Progenitor cell of endocrine pancreas (in vitro differentiated cells): ENCODE measurements at places on chromosomes 2 and 18.
A peak's percentile ranks its signal among the peaks of the same experiment; 100 is the strongest.

GRCh38 chr2:64014628-64015027 is 4.6 kb downstream of the VPS54 start:
- no peak for DNase-seq
- no peaks in the 10 kb centered on the region for H3K27me3 ChIP-seq
- H3K4me1 ChIP-seq, result peaks cover 11% of the 10 kb centered on the region
- H3K4me3 ChIP-seq, result no peak overlapping the region

GRCh38 chr2:148903294-148903693 is 28.3 kb downstream of the KIF5C start:
- no peak for DNase-seq
- H3K36me3 ChIP-seq, result peaks cover 2% of the 10 kb centered on the region
- no peak overlapping the region for H3K27ac ChIP-seq
- H3K27me3 ChIP-seq, result no peaks in the 10 kb centered on the region

GRCh38 chr2:230870544-230871360 is 6.0 kb downstream of the ITM2C start:
- H3K36me3 ChIP-seq, result peaks cover 5% of the 10 kb centered on the region
- H3K27me3 ChIP-seq, result no peaks in the 10 kb centered on the region
- peaks cover 40% of the 10 kb centered on the region for H3K4me1 ChIP-seq
- DNase-seq, result no peak
- H3K27ac ChIP-seq, result peak overlapping the region; percentile 93

- peaks cover 3% of the 10 kb centered on the region for H3K27me3 ChIP-seq
- H3K4me3 ChIP-seq, result no peak overlapping the region
- no peak overlapping the region for H3K27ac ChIP-seq
- H3K4me1 ChIP-seq, result no peaks in the 10 kb centered on the region
- DNase-seq, result no peak
- no peaks in the 10 kb centered on the region for H3K36me3 ChIP-seq
These were observed 5.6 kb downstream of the PDCD1 start for GRCh38 chr2:241852981-241853631.
